ENCODE measurements at places on chromosomes 1 and 21. TPM values are rescaled to one million over a fixed set of nuclear protein-coding genes. Genes with fewer than 3 reads are reported as not detected.

The NBPF6 gene
- polyA plus RNA-seq: not detected

The PSRC1 gene
- 24.0 TPM for polyA plus RNA-seq

The NTRK1 gene
- polyA plus RNA-seq: not detected

The RIPPLY3 gene
- polyA plus RNA-seq: 0.56 TPM

The TRIM58 gene
- not detected for polyA plus RNA-seq

The RXRG gene
- not detected for polyA plus RNA-seq

The LCA5L gene
- polyA plus RNA-seq: 0.27 TPM

The FAM151A gene
- polyA plus RNA-seq: not detected

The TMOD4 gene
- 0.45 TPM for polyA plus RNA-seq

The RAB7B gene
- polyA plus RNA-seq: 22.0 TPM

The MARK1 gene
- polyA plus RNA-seq: 5.5 TPM

The TEX38 gene
- polyA plus RNA-seq: not detected

The KRTAP19-1 gene
- polyA plus RNA-seq: not detected

The ACTL8 gene
- not detected for polyA plus RNA-seq

The LCE3D gene
- polyA plus RNA-seq: 9.3 TPM

The CRABP2 gene
- 4.6 TPM for polyA plus RNA-seq

The CDK18 gene
- 13.4 TPM for polyA plus RNA-seq

The CCDC27 gene
- polyA plus RNA-seq: not detected

The CHIA gene
- polyA plus RNA-seq: not detected

The RYR2 gene
- not detected for polyA plus RNA-seq

The CTSS gene
- 2.9 TPM for polyA plus RNA-seq

The ARHGEF16 gene
- 19.9 TPM for polyA plus RNA-seq

The OVAAL gene
- polyA plus RNA-seq: not detected

The ZC3H12A gene
- polyA plus RNA-seq: 19.9 TPM

The FCMR gene
- 8.9 TPM for polyA plus RNA-seq

The ESPN gene
- polyA plus RNA-seq: 2.5 TPM

The LCE6A gene
- polyA plus RNA-seq: 0.23 TPM

The PCBP3 gene
- polyA plus RNA-seq: 0.47 TPM

The LRRC3 gene
- 1.3 TPM for polyA plus RNA-seq

The CYYR1 gene
- 3.4 TPM for polyA plus RNA-seq

The KISS1 gene
- polyA plus RNA-seq: not detected

The FMO5 gene
- 0.07 TPM for polyA plus RNA-seq

The KPRP gene
- polyA plus RNA-seq: 0.43 TPM

The BOLA1 gene
- polyA plus RNA-seq: 23.5 TPM

The AIRE gene
- not detected for polyA plus RNA-seq

The ARMH1 gene
- not detected for polyA plus RNA-seq

The LCE1B gene
- polyA plus RNA-seq: 0.54 TPM

The ANXA9 gene
- 0.58 TPM for polyA plus RNA-seq

The LRRC40 gene
- polyA plus RNA-seq: 8.3 TPM

The NFASC gene
- 1.2 TPM for polyA plus RNA-seq

The HCRTR1 gene
- not detected for polyA plus RNA-seq

The ADORA1 gene
- polyA plus RNA-seq: 0.59 TPM

The CA14 gene
- polyA plus RNA-seq: 0.66 TPM

The SLC45A3 gene
- polyA plus RNA-seq: 3.9 TPM

The MAP3K21 gene
- polyA plus RNA-seq: 2.4 TPM

The PTPN7 gene
- not detected for polyA plus RNA-seq

The AMY2B gene
- polyA plus RNA-seq: 1.2 TPM
